ENCODE measurements at places on chromosomes 3 and 15.
A peak's percentile ranks its signal among the peaks of the same experiment; 100 is the strongest.

DNA sequence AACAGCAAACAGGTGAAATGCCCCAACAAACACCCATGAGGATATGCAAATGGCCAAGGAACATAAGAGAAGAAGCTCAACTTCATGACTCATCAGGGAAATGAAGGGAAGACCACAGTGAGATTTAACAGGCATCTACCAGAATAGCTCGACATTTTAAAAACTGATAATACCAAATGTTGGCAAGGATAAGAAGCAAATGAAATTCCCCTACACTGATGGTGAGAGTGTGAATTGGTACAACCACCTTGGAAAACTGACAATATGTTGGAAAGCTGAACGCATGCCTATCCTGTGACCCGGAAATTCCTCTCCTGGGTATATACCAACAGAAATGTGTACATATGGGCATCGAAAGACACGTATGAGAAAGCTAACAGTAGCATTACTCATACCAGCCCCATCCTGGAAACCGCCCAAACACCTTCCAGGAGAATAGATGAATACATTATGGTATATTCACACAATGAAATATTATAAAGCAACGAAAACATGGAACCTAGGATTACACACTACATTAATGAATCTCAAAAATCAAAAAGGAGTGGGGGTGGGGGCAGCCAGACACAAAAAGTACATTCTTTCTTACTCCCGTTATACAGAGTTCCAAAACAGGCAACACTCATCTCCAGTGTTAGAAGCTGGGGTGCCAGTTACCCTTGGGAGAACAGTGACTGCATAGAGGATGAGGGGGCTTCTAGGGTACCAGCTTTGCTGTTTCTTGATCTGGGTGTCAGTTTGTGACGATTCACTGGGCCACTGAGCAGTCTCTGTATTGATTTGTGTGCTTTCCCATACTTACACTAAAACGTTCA, 16.9 kb downstream of the RFTN1 start:
- DNase-seq, result no peak

GRCh38 chr3:141840737-141841544, 35.5 kb upstream of the ATP1B3 start:
- DNase-seq, result no peak

GRCh38 chr15:95288626-95289025, 1041.9 kb upstream of the NR2F2 start:
- DNase-seq, result no peak

- no peak for DNase-seq
These were observed 104.8 kb downstream of the COL6A6 start for GRCh38 chr3:130621824-130622223.

- no peak for DNase-seq
These were observed 64.3 kb upstream of the PLCL2 start for GRCh38 chr3:16820485-16820884.

- no peak for DNase-seq
These were observed 36.2 kb upstream of the RPL35A start for GRCh38 chr3:197913641-197914380.

DNA sequence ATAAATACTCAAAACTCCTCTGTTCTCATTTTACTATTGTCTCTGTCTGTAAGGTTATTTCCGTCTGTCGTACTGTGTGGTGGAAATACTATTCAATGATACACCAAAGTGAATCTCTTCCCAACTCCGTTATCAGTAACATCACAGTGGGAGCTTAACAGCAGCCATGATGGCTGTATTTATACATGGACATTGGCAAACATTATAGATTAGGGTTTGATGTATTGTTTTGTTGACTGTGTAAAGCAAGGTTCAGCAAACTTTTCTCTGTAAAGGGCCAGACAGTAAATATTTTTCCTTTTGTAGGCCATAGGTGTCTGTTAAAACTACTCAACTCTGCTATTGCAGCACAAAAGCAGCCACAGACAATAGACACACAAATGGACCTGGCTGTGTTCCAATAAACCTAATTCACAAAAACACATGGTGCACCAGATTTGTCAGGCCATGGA, 23.2 kb downstream of the LIPC start:
- DNase-seq, result no peak

- DNase-seq, result no peak
These were observed 4.7 kb upstream of the ONECUT1 start for GRCh38 chr15:52794665-52795463.

- DNase-seq, result no peak
These were observed 32.6 kb downstream of the POMGNT2 start for GRCh38 chr3:43073116-43073835.

GRCh38 chr3:127407026-127407939, 119.4 kb upstream of the PRR20G start:
- no peak for DNase-seq

GRCh38 chr15:29270169-29270955, 740 bp upstream of the NSMCE3 start:
- no peak for DNase-seq

GRCh38 chr3:139533781-139534454, 5.6 kb downstream of the RBP1 start:
- peak; percentile 71 for DNase-seq

DNA sequence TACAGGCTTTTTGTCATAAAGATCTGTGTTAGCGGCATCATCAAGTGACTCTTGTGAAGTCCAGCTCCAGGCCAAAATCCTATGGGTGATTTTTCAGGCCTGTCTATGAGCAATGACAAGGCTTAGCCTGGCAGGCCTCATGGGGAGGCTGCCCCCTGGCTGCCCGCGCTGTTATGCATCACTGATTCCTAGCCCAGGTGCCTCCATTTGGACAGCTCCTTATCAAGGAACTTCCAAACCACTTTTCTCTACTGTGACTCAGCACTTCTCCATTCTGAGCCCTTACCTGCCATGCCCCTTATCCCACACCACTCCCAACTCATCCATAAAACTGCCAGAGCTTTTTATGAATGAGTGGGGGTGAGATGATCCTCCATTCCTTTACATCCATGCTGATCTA, 91.5 kb upstream of the C3orf80 start:
- no peak for DNase-seq

GRCh38 chr15:90243943-90244639, 5.3 kb upstream of the TTLL13 start:
- DNase-seq, result no peak

- DNase-seq, result no peak
These were observed 58.6 kb upstream of the TSC22D2 start for GRCh38 chr3:150349314-150350097.

GRCh38 chr15:31259562-31260252, 66.9 kb upstream of the KLF13 start:
- DNase-seq, result no peak

GRCh38 chr15:57784081-57784511, 77.6 kb downstream of the POLR2M start:
- no peak for DNase-seq
